ENCODE measurements at places on chromosomes 6 and 20.
A peak's percentile ranks its signal among the peaks of the same experiment; 100 is the strongest.

GRCh38 chr6:54267798-54268197, 40.4 kb upstream of the TINAG start:
- DNase-seq: no peak

GRCh38 chr6:15412767-15413166, 166.9 kb downstream of the JARID2 start:
- DNase-seq: no peak

GRCh38 chr20:62882426-62882825, 20.8 kb upstream of the TCFL5 start:
- DNase-seq: no peak

GRCh38 chr6:82843291-82843885, 222.3 kb downstream of the UBE3D start:
- no peak for DNase-seq

DNA sequence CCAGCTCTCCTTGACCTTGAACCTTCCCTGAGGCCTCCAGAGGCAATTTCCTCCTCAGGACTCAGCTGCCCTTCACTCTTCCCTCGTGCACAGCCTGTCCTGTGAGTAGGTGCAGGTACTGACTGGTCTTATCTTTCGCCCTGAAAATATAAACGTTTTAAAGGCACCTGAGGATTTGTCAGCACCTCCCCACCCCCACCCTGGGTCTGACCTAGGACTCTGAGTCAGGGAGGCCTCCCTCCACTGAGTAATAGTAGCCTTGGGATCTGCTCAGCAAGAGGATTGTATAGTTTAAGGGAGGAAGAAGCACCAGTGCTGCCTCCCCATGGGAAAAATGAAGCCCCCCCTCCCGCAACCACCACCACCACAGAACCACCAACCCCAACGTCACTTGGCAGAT, 54.6 kb downstream of the PPARD start:
- no peak for DNase-seq

DNA sequence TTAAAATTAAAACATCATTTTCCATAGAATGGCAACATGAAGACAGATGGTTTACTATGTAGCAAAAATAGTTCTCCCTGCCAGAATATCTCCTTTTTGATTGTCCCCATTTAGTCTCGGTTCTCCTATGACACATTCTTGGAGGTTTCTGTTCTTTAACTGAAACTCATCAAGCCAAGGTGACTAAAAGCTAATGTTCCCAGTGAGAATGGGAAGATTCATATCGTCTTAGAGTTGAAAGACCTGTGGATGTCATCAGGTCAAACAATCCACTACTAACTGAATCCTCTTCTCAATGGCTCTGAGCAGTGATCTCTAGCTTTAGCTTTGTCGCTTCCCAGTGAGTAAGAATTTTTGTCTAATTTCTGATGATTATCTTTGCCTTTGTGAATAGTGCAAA, 1.3 kb upstream of the DOK5 start:
- no peak for DNase-seq

DNA sequence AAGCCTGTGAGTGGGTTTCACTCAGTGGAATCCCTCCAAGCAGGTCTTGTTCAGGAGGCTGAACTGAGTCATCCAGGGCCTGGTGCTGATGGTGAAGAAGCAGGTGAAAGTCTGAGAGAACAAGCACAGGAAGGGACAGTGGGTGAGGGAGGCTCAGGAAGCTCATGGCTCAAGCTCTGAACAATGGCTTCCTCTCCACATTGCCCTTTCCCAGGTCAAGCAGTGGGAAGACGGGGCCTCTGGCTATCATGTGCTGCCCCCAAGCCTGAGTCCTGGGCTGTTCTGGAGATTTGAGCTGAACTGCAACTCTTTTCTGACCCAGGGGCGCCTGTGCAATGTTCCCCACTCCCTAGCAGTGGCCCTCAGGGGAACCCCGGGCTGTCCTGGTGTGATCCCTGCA, 3.4 kb downstream of the CST9L start:
- no peak for DNase-seq

DNA sequence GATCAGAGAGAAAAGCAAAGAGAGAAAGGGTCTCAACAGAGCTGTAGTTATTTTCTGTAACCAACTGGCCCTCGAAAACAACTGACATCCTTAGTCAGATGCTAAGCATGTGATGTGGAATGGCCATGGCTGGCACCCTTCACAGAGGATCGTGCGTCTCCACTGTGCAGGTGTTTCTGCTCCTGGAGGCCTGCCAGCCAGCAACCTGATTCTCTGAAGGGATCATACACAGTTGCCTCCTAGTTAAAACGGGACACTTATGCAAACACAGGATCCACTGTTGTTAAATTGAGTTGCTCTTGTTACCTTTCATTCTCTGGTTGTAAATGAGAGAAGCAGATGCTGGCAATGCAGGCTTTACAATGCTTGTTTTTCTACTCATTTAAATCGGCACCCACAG, 148.5 kb downstream of the HDGFL1 start:
- DNase-seq: no peak

GRCh38 chr20:45894797-45895196, 3.7 kb downstream of the CTSA start:
- DNase-seq: no peak

- DNase-seq: no peak
These were observed 205.4 kb downstream of the ZFAND3 start for GRCh38 chr6:38024908-38025307.

DNA sequence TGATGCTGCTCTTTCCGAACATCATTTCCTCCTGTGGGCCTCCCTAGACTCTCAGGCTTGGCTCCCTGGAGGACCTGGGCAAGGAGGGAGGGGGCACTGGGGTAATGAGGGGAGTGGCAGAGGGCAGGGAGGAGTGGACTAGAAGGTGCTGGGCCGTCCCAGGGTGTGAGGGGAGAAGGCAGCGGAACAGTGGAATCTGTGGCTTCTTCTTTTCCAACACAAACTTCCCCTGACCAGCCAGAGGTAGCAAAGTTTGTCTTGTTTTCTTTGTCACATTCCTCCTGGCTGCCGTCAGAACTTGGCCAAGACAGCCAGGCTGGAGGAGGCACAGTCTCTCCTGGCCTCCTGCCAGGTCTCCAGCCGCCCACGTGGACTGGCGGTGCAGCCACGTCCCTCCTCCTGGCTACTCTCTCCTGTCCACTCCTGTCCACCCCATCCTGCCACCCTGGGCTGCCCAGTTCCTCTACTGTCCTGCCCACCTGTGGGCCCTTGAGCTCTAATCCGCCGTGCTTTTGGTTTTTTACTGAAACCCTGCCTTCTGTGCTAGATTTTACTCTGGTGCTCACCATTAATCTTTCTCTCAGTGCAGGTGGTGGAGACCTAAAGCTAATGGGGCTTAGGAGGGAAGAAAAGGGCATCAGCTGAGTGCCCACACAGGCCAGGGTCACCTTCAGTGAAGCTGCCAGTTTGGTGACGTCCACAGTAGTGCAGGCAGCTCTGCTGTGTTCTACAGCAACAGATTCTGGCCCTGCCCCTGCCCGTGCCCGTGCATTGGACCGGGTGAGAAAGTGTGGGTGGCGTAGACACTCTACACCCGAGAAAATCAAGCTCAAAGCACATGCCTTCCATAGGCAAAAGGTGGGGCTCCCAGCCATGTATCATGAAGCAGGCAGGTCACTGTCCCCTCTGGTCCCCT, 2.8 kb upstream of the CDSN start:
- no peak for DNase-seq

GRCh38 chr20:52291109-52291508, 99.5 kb upstream of the ZFP64 start:
- peak; percentile 61 for DNase-seq

GRCh38 chr6:142913036-142913510, 31.9 kb downstream of the HIVEP2 start:
- DNase-seq: no peak

DNA sequence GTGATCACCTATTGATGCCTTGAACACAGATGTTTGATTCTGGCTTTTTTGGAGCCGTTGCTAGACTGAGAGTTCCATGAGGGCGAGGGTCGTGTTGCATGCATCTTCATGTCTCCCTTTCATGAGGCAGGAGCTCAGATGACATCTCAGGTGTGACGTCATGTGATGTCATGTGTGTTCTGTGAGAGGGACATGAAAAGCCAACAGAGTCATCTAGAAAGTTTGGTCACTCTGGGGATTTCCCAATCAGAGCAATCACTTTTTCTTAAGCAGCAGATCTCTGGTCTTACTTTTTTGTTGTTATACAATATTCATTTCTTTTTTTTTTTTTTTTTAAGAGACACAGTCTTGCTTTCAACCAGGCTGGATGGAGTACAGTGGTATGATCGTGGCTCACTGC, 411.8 kb downstream of the PREX1 start:
- no peak for DNase-seq

DNA sequence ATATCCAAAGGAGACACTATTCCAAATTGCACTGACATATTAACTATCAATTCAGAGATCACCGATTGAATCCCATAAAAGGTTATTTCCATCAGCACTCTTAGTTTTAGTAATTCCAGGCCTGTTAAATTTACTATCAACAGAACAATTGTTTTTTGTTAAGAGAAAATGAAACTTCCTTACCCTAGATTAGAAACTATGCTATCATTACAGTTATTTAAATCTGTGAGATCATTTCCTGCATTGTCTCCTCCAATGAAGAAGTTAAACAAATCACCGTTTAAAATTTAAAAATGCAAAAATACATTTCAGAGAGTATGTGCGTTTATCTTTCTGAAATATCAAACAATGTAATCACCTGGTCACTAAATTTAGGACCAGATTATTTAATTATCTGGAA, 57.5 kb downstream of the HIVEP2 start:
- DNase-seq: no peak

GRCh38 chr6:159172091-159172491, 2.9 kb downstream of the FNDC1 start:
- DNase-seq: no peak

DNA sequence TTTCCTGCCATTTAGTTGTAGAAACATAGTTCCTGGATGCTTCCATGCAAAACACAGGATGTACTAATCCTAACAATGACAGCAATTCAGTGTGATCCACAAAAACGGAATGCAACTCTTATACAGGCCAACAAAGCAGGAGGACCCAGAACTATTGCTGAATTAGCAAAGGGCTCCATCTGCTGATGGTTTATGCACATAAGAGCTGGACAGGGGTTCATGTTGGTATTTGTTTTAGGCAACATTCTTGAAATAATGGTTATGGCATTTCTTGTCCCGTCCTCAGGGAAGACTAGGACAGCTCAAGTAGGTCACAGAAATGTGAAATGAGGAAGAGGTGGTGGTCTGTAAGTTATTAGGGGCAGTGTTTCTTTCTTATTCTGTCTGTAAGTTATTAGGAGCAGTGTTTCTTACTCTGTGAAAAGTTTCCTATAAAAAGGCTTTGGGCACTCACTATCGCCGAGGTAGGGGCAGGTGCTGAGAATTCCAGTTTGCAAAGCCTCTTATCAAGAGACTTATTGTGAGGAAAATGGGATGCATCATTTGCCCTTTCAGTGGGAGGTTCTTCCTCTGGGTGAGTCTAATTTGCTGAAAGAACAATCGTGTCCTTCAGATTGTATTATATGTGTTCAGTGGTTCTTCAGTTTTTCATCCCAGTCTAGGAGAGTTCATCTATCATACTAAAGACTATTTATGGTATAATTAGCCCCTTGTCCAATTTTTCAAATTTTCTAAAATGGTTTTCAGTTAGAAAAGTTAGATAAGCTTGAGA, 171.1 kb downstream of the MCHR2 start:
- peak; percentile 52 for DNase-seq

- no peak for DNase-seq
These were observed 87.7 kb upstream of the BEND3 start for GRCh38 chr6:107202876-107203468.

Data from retina (tissue), 1 donor.